ENCODE measurements at places on chromosomes 13 and 19.

- peak; percentile 79 for DNase-seq
Measured at GRCh38 chr19:10553943-10554381, 10.3 kb downstream of the ATG4D start.

- no peak for DNase-seq
Measured at GRCh38 chr19:55146705-55147273, 2.2 kb downstream of the TNNT1 start.

GRCh38 chr19:19279062-19279612 is 6.0 kb upstream of the TM6SF2 start:
- DNase-seq: no peak

GRCh38 chr13:71274923-71275608 is 591.9 kb downstream of the DACH1 start:
- no peak for DNase-seq

GRCh38 chr19:17331045-17331558 is 3.6 kb downstream of the ANO8 start:
- DNase-seq: no peak

GRCh38 chr13:75494491-75494890 is 12.5 kb upstream of the TBC1D4 start:
- no peak for DNase-seq

DNA sequence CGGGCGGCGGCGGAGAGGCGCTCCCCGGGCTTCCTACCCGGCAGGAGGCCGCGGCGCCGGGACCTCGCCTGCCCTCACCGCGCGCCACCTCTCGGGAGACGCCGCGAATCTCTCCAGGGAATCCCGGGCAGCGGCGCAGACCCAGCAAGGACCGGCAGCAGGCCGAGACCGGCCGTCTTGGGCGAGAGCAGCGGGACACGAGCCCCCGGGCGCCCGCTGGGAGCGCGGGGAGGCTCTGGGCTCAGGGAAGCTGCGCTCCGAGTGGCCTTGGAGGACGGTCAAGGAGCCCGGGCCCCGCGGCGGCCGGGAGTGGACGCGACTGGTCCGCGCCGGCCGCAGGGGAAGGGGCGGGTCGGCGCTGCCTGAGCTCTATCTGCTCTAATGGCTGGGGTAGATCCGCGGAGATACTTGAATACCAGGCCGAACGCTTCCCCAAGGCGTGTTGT is 14.7 kb downstream of the CDX2 start:
- no peak for DNase-seq

GRCh38 chr19:30882411-30883005 is 466.7 kb downstream of the TSHZ3 start:
- DNase-seq: no peak

GRCh38 chr13:53038993-53039392 is 10.4 kb downstream of the OLFM4 start:
- DNase-seq: no peak

DNA sequence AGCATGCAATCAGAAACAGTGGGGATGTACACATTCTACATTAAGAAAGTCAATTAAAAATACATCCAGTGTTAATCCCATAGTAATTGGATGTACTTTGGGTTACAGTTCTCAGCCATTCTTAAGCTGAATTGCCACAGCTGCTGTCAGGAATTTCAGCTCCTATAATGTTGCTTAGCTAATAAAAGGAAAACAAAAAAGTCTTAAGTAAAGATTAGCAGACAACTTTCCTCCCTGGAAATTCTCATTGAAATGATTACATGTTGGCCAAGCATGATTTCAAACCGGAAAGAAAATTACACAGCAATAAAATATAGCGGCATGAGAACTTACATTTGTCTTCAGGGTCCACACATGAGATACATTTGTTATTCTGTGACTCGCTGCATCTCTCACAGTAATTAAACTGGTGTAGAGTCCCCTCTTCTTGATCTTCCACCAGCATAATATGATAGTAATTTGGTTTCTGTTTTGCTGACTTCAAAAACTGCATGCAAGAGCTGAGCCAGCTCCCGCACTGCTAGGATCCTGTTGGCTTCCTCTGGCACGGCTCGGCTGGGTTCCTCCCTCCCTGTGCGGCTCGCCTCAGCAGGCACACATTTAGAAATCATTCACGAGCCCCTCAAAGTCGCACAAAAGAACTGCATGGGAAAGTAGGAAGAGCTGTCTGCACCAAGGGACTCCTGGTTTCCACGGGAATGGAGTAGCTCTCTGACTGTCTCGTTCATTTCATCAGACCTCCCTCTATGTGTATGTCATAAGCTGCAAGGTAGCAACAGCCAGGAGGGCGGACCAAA is at the start of gene HTR2A:
Gene HTR2A, minus strand, starts transcription at position 713 of the 797 bp plus-strand sequence. CDS start 1,147 bp downstream, outside the sequence.
- DNase-seq: no peak

DNA sequence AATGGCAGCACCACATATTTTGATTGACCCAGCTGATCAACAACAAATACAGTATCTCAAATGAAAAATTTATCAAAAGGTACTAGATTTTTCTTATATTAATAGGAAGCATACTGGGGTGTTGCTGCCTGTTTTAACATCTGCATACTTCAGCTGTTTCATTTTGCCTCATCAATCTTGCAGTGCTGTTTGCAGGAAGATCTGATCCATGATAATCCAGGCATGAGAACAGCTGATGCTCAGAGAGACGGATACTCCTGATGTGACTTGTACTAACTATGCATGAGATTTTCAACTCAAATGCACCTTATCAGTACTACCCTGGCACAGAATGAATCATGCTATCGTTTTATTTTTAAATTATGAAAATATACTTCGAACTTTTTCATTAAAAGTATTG is 2136.8 kb downstream of the PCDH9 start:
- no peak for DNase-seq

DNA sequence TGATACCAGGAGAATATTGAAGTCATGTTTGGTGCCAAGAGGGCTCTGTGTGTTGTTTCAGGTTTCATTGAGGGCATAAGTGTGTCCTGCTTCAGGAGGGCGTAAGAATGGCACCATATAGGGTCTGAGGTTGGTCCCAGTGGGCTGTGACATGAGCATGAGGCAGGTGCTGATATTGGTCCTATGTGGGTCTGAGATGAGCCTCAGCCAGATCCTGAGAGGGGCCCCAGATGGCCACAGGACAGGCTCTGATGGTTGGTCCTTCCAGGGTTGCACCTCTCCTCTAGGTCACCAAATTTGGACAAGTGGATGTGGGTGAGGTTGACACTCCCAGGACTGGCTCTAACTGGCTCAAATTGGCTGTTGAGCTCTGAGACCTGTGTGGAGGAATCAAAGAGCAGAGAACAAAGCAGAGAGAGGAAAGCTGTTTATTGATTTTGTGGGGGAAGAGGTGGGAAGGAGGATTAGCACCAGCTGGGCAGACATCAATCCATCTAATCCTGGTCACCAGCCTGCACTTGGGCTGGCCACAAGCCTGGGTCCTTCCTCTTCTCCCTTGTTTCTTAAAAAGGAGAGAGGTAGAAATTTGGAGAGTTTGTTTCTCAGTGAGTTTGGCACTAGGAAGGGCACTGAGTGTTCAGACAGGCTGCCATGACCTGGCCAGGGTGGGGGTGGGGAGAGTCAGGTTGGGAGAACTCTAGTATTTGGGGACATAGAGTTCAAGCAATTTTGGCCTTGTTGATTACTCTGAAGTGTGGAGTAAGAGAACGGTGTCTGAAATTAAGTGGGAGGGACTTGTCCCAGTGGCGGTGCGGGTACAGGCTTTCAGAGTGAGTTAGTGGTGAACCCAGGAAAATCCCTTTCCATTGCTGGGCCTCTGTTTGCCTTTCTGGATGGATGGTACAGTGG is 38.7 kb downstream of the CYP2B6 start:
- DNase-seq: no peak

DNA sequence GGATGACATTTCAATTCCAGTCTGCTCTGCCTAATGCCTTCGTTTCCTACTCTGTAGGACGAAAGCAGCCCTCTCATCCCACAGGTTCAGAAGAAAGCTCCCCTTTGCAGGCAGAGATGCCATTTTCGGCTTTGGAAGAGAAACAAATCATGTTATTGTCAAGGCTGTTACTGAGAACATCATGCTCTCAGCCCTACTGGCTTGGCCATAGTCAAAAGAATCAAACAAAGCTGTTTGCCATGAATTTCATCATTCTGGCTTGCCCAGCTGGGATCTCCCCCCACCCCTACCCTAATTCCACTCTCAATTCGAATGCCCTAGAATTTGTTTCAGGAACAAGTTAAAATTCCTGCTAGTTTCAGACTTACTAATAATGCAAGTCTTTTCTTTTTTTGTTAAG is 162.3 kb upstream of the SERP2 start:
- DNase-seq: no peak

DNA sequence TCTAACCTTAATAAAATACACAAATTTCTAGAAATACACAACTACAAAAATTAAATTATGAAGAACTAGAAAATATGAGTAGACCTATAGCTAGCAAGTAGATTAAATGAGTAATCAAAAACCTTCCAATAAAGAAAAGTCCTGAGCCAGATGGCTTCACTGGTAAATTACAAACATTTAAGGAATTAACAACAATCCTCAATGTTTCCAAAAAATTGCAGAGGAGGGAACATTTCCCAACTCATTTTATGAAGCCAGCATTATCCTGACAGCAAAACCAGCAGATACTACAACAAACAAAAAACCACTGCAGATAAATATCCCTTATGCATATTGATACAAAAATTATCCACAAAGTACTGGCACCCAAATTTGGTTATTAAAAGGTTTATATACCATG is 230.9 kb downstream of the COG6 start:
- no peak for DNase-seq

- DNase-seq: no peak
Measured at GRCh38 chr13:24066405-24067295, 93.9 kb upstream of the SPATA13 start.

GRCh38 chr13:33292712-33293111 is 7.2 kb upstream of the STARD13 start:
- no peak for DNase-seq

DNA sequence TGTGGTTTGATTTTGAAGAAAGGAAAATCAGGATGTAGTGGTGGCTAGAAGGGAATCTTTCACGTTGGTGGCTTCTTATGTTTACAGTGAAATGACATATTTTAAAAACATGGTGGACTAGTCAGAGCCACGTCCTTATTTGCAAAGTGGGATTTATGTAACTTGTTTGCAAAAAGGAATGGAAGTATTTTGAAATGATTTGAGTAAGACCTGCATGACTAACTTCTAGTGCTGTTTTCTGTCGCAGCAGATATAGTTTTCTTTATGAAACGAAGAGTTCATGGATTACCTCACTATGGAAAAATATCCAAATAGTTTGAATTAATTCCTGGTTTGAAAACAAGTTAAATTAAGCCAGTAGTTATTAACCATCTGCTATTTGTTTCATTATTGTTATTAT is 476.5 kb downstream of the MYO16 start:
- no peak for DNase-seq

- DNase-seq: no peak
Measured at GRCh38 chr13:103187721-103188156, 121.5 kb upstream of the SLC10A2 start.

GRCh38 chr13:79989217-79989661 is 351.7 kb downstream of the SPRY2 start:
- no peak for DNase-seq

DNA sequence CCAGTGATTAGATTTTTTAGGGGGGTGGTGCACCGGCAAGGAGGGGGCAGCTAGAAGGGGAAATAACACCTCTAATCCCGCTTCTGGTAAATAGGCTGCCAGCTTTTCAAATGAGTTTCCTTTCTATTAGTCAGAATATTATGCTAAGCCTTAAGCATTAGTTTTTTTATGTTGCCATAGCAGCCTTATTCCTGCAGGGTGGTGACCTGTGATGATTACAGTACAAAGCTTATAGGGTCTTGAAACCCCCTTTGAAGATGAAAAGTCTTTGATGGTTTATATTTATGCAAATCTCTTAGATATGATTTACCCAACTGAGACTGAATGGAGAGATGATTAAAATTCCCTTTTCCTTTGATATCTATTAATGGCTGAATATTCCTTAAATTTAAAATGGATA is 109.8 kb downstream of the ZIC5 start:
- DNase-seq: no peak

DNA sequence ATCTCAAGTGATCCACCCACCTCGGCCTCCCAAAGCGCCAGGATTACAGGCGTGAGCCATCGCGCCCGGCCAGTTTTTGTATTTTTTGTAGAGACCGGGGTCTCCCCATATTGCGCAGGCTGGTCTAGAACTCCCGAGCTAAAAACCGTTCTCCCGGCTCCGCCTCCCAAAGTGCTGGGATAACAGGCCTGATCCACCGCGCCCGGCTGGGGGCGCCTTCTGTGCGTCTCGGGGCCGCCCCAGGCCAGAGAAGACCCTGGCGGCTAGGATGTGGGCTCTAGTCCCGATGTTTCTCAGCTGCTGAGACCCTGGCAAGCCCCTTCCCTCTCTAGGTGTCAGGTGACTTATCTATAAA is 3.6 kb downstream of the ARHGAP45 start:
- no peak for DNase-seq

DNA sequence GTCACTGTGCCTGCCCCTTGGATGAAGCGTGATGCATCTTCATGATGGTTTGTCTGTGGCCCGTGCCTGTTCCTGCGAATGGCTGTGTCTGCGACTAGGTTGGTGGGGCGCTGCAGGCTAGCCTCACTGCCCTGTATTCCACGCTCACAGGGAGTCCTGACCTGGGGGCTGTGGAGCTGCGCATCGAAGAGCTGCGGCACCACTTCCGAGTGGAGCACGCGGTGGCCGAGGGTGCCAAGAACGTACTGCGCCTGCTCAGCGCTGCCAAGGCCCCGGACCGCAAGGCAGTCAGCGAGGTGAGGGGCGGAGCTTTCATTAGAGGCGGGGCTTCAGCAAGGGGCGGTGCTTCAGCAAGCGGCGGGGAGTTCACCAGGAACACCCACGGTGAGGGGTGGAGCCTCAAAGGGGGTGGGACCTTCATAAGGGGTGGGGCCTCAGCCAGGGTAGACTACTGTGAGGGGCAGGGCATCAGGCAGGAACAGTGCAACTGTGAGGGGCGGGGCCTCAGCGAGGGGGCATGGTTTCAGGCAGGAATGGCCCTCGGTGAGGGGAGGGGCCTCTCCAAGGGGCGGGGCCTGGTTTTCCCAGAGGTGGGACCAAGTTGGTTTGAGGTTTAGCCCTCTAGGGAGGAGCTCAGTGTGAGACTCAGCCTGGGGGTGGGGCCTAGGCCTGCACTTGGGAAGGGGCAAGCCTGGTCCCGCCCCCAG is 17.2 kb downstream of the PKN1 start:
- peak; percentile 82 for DNase-seq

DNA sequence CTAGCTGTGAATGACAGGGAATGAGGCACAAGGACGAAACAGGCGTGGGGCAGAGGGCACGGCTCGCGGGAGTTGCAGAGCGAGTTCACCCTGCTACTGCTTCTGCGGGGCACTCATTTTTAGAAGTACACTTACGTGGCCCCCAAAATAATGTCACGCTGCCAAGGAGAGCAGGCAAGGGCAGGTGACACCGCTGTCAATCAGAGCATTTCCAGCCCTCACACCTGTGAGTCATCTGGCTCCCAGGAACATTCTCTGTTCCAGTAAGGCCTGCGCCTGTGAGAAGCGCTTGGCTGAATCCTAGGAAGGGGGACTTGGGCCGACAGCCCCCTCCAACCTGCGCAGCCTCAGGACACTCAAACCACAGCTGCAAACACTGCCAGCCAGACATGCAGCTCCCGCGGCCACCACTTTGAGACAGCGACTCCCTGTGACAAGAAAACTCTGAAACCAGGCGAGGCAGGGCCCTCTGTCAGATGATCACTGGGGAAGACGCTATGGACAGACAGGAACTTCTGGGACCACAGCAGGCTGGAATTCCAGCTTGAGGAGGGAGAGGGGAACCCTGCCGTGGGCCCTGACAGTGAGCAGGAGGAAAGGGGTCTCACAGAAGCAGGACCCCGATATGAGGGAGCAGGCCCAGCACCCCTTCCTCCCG is 12.7 kb downstream of the DOT1L start:
- no peak for DNase-seq

All from GM12891 (cell line).